ENCODE measurements at places on chromosomes 6 and 20.

DNA sequence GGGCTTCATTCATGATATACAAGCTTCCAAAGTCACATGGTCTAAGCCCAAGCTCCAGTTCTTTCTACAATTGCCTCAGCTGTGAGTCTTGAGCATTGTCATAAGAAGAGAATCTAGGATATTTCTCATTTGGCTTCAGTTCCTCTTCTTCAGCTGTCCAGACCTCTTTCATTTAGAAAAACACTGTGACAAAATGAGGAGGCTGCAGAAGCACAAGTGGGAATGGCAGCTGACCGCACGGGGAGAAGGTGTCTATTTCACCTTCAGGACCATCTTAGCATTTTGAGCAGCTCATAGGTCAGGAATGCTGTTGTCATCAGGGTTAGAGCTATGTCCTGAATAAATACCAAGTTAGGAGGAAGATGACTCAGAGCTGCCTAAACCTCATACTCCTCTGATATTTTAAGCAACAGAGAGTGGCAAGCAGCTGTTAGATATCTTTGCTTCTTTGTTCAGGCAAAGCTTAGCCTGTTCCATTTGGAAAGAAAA lies 390.1 kb upstream of the CITED2 start:
- DNase-seq, result peak; percentile 7

- DNase-seq, result no peak
Measured at GRCh38 chr6:64920257-64920656, 786.8 kb downstream of the EYS start.

DNA sequence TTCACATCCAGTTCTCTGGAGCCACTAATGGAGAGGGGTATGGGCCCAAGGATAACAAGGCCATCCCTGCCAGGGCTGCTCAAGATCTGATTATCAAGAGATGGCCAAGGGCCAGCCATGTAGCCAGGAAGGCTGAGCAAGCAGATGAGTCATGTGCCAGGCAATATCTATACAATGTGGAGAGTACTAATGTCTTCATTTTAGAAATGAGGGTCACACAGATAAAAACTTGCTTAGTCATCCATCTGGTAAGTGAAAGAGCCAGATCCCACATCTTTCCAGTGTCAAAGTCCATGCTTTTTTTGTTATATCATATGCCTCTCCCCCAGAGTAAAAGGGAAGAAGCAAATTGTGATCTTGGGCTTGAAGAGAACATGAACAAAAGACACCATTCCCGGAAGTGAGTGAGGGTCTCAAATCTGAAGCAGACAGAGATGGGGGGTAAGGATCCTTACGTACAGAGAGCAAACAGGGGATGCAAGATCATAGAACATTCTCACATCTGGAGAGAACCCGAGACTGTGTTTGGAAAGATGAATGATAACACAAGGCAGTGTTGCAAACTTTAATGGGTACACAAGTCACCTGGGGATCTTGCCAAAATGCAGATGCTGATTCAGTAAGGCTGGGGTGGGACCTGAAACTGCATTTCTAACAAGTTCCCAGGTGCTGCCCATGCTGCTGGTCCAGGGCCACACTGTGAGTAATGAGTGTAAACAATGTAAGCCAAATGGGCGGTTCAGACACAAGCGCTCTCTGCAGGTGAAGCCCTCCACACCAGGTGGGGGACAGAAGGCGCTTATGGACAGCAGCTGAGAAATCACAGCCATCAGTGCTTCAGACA lies 20.0 kb upstream of the GSTA3 start:
- no peak for DNase-seq

DNA sequence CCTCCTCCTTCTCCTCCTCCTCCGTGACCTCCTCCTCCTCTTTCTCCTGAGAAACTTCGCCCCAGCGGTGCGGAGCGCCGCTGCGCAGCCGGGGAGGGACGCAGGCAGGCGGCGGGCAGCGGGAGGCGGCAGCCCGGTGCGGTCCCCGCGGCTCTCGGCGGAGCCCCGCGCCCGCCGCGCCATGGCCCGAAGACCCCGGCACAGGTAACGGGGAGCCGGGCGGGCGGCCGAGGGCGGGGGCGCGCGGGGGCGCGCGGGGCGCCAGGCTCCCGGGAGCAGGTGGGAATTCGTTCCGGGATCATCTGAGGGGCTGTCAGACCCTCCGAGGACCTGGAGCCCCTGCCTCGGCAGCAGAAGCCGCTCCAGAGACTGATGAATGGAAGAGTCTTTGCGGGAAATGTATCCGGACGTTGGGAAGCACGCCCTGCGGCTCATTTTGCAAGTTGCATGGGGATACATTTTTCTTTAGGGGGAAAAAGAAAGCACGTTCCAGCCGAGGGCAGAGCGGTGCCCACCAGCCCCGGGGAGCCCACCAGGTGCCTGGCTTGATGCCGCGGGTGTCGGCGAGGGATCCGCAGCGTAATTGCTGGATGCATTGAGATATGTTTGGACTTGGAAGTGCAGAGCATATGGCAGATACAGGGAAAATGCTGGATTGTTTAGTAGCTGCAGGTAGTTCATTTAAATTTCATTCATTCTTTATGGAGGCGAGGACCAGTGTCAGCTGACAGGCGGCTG lies 394 bp downstream of the MYB start:
- DNase-seq, result peak; percentile 54

DNA sequence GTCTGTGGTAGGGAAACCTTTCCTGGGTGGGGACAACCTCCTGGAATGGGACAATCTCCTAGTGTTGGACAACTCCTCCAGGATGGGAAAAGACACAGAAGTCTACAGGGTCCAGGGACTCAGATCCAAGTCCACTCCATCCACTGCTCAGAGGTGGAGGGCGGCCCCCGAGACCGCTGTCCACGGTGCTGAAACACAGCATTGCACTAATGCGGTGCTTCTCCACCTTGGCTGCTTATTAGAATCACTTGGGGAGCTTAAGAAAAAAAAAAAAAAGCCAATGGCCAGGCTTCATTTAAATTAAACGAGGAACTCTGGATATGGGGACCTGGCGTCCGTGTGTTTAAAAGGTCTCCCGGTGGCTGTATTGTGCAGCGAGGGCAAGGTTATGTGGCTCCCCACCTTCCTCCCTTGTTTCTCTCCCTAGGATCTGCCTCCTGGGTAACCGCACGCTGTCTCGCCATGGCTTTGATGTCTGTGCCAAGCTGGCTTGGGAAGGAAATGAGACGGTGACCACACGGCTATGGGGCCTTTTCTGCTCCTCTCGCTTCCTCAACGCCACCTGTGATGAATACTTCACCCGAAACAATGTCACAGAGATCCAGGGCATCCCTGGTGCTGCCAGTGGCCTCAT lies 12.0 kb downstream of the SLC12A5 start:
- peak; percentile 50 for DNase-seq

DNA sequence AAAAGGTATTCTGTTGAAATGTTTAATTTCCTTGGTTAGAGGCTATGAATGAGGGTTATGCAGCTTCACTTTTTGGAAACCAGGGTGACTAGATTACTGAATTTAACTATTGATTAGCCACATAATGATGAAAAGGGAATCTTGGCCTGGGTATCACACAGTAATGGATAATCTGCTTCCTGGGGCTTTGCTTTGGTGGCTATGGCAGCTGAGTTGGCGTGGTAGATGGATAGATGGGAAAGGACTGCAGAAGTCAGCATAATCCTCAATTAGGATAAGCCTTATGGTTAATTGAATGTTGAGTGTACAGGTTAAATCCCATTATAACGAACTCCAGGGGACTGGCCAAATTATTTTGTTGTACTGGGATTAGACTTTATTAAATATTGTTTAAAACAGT lies 5.2 kb downstream of the NCOA3 start:
- DNase-seq, result no peak

GRCh38 chr6:30163090-30163917 lies at the start of gene TRIM15:
Gene TRIM15, plus strand, starts transcription at chr6:30163546. Its CDS starts 139 bp downstream, at chr6:30163685.
- no peak for DNase-seq

GRCh38 chr6:135568379-135568778 lies 70.8 kb upstream of the AHI1 start:
- no peak for DNase-seq

DNA sequence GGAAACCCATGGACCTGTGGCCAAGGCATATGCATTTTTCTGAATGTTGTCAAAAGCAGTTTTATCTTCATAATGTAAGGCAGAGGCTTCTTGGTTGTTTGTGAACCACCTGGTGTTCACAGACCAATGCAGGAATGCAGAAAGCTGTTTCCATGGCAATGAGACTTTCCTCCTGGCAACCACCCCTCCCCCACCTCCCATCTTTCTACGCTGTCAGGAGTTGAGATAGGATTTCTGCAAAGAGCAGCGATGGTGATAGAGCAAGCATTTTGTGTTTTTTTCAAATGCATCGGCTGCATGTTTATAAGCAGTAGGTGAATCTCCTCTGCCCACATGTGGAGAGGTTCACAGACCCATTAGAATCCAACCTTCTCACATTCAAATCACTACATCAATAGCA lies 114.1 kb upstream of the SMLR1 start:
- no peak for DNase-seq

DNA sequence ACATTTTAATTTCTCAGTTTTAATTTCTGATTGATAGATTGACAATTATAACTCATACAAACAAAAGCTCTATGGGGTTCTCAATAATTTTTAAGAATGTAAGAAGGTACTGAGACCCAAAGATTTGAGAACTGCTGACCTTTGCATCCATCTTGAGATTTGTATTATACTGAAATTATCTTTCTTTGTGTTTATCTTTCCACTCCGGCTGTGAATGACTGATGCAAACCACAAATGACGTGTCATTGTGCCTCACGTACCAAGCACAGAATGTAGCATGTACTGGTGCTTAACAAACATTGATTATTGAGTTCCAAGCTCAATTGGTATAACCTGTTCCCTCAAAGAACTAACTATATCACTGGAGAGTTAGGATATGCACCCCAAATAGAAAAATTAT lies 152.1 kb upstream of the SMLR1 start:
- DNase-seq, result no peak

DNA sequence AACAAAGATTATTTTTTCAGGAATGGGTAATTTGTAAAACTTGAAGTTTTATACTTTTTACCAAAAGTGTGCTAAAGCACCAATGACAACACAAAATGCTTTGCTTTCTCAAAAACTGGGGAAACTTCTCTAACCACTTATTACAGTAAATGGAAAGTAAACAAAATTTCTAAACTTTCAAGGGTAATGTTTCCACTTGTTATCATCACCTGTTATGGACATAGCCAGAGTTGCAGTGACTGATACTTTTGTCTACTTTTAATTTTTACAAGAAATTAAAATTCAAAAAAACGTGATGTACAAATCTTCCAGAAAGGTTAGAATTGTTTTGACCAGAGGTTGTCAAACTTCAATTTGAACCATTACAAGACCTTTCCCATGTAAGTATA lies 99.9 kb downstream of the JAG1 start:
- no peak for DNase-seq

- DNase-seq, result no peak
Measured at GRCh38 chr6:158027590-158028285, 46.1 kb downstream of the SYNJ2 start.

GRCh38 chr6:26216886-26217713 lies 129.9 kb downstream of the HFE start:
- DNase-seq, result peak; percentile 86

- DNase-seq, result no peak
Measured at GRCh38 chr20:17833036-17833674, 133.4 kb downstream of the BANF2 start.

DNA sequence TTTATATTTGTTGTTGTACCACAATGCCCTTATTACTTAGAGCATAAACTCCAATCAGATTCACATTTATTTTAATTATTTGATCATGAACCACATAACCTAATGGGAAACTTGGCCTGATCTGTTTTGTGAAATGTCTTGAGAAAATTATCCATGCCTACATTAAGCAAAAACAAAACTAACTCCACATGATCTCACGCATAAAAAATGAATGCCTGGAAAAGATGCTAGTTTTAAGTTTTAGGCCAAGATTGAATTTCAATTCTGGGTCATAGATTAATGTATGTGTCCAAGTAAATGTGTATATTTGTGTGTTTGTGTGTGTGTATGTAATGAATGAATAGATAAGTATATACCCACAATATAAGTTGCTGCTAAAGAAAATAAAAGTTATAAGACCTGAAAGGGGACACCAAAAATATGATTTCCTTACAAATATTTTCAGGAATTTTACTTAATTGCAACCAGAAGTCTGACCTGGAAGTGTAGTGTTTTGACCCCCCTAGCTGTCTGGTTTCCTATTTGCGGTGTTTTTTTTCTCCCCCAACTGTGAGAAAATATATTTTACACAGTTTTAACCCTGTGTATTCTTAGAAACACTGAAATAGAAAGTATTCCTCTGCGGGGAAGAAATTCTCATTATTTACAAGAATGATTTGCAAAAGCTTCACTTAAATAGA lies 97.2 kb downstream of the JAG1 start:
- DNase-seq, result no peak

DNA sequence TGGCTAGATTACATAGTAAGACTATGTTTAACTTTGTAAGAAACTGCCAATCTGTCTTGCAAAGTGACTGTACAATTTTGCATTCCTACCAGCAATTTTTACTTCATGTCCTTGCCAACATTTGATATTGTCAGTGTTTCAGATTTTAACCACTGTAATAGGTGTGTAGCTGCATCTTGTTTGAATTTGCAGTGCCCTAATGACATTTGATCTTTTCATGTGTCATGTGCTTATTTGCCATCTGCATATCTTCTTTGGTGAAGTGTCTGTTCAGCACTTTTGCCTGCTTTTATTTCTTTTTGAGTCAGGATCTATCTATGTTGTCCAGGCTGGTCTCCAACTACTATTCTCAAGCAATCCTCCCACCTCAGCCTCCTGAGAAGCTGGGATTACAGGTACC lies 2.4 kb upstream of the PRPH2 start:
- DNase-seq, result no peak

DNA sequence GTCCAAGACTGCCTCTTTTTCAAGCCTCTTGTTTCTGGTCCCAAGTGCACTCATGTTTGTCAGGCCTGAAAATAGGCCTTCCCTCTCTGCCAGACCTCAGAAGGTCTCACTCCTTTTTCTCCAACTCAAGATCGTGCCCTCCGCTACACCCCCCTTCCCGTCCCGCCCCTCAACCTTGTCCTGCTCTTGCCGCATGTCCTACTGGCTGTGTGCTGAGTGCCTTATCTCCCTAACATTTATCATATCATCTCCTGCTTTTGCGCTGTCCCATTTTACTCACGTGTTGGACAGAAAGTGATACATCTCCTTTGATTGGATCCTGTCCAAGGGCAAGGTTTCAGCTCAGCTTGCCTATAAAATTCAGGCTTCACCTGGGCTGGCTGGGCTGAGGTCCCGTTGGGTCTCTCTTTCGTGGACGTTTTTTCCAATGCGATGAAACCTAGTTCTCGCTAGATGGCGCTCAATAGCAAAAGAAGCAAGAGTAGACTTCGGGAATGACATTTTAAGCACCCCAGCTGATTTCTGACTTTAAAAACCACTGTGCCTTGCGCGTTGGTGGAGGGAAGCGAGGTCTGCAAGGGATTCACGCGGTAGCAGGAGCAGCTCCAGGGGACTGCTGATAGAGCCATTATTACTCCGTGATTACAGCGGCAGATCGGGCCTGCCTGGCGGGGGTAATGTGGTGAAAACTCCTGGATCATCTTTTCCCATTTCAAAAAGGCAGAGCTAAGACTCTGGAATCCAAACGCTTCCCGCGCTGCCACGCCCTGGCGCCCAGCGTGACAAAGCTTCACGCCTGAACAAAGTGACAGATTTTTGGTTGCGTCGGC lies 137.6 kb downstream of the IMPG1 start:
- peak; percentile 72 for DNase-seq
